Stimulated activated CD8-positive, alpha-beta memory T cell treated with anti-CD3 and anti-CD28 coated beads, Interleukin-2, amount 100 ng/mL, for 48 hours (primary cell): ENCODE measurements at places on chromosomes 1 and 21.

DNA sequence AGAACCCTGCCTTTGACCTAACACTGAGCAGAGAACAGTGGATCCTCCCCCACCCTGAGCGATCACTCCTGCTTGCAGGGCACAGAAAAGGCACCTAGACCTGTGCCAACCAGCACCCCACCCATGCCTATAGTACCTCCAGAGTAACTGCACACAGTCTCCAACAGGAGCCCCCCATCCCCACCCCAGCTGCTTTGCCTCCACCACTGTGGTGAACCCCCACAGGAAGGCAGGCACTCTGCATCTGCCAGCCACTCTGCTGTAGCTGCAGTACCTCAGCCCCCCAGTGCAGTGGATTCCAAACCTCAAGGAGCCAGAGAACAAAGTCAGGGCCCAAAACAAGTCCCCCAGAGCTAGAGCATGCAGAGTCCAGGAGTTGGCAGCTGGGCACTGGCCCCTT is 10.7 kb downstream of the SPATC1L start:
- DNase-seq = no peak

DNA sequence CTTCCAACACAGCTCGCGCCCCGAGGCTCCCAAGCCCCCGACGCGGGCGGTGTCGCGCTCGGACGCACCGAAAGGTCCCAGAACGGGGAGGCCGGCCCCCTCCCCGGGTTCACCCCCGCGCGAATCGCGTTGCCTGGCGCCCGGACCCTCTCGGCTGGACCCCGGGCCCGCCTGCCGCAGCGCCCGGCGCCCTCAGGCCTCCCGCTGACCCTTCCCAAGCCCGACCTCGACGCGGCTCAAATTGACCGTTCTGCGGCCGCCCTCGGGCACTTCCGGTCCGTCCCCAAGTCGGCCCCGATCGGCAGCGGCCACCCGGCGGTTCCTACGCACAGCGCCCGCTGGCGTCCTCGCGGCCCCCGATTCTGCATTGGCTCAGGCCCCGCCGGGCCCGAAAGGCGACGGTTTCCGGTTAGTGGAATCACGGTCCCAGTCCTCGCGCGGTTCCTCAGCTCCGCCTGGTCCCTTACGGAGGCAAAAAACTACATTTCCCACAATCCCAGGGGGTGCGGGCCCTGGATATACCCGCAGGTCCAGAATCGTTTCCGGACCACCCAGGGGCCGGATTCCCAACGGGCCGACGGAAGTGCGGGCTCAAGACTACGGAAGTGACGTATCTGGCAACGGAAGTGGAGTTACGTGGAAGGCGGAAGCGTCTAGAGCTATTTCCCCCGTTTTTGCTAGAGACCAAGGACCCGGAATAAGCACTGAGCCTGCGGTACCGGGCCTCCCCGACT is at the start of gene AURKAIP1:
AURKAIP1 (minus strand) TSS at position 279 of the 734 bp plus-strand sequence. CDS start 451 bp downstream, outside the sequence.
- peak; percentile 92 for DNase-seq

DNA sequence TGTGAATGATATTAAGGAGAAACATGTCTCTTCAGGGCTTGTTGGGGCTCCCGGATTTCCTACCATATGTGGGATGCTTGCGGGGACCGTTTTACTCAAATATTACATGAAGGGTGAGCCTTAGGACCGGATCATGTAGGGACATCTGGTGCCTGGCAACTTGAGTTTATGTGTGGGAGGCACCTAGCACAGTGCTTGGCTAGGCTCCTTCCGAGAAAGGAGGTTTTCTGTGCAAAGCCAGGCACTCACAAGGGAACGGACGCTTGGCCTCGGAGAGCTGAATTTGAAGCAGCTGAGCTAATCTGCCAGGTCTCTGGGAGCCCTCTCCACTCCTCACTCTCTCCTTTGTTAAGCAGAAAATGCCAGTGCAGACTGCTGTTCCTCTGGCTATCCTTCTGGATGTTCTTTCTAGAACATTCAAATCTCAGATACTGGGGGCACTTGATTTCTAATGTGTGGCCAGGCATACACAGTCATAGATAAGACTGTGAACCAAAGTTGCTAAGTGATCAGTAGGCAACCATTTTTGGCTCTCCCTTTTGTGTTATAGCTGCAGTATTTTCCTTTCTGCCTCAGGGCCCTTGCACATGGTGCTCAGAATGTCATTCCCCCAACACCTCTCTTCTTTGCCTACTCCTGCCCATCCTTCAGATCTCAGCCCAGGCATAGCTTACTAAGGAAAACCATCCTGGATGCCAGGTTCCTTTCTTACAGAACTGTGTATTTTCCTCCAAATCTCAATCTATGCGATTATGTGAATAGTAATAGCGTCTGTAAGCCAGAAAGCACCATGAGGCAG is 216.6 kb upstream of the CSF3R start:
- DNase-seq = no peak

DNA sequence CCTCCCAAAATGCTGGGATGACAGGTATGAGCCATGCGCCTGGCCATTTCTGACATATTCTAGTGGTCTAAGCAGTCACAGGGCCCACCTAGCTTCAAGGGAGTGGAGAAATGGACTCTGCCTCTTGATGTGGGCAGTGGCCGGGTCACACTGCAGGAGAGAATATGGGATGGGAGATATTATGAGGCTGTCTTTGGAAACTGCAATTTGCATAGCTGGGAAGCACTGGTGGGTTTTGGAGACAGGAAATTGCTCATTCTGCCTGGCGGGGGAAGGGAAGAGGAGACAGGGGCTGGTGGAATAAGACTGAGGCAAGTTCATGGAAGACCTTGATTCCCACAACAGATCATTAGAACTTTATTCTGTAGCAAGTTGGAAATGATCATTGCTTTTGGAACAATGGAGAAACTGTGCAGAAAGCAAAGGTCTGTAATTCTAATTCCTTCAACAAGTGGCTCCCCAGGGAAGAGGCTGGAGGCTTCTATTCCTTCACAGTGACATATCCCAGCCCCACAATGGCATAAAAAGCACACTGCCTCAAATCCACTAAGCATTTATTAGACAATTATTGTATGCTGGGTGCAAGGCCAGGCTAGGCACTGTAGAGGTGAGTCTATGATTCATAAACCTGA is 10.5 kb downstream of the NCMAP start:
- no peak for DNase-seq

GRCh38 chr1:173661271-173661670 is 8.4 kb downstream of the ANKRD45 start:
- DNase-seq = no peak

DNA sequence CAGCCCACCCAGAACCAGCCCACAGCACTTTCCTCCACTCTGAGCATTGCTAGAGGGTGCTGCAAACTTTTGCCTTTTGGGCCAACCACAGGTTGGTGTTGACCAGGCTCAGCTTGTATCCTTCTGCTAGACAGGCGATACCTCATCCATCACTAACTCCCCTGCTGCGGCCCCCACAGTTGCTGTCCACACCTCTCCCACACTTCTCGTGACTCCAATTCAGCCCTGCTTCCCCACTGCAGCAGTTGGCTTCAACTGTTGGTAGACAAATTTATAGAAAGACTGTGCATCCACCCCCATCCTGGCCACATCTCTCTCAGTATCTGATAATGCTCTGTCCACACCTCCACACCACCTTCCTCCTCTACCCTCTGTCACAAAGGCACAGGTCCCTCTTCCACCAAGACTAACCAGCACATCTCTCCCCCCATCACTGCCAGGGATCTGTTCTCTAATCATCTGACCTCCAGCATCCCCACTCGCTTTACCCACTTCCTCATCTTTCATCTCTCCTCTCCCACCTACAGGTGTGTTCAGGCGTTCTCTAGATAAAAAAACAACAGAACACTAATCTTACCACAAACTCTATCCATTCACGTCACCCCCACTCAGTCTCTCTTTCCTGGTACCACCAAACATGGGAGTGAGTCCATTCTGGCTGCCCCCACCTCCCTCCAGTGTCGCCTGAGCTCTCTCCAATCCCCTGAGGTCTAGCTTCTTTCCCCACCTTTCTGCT is 15.8 kb upstream of the SLC25A44 start:
- no peak for DNase-seq
